ENCODE measurements at places on chromosomes 5 and 9. TPM values are rescaled to one million over a fixed set of nuclear protein-coding genes. Genes with fewer than 3 reads are reported as not detected.

DNA sequence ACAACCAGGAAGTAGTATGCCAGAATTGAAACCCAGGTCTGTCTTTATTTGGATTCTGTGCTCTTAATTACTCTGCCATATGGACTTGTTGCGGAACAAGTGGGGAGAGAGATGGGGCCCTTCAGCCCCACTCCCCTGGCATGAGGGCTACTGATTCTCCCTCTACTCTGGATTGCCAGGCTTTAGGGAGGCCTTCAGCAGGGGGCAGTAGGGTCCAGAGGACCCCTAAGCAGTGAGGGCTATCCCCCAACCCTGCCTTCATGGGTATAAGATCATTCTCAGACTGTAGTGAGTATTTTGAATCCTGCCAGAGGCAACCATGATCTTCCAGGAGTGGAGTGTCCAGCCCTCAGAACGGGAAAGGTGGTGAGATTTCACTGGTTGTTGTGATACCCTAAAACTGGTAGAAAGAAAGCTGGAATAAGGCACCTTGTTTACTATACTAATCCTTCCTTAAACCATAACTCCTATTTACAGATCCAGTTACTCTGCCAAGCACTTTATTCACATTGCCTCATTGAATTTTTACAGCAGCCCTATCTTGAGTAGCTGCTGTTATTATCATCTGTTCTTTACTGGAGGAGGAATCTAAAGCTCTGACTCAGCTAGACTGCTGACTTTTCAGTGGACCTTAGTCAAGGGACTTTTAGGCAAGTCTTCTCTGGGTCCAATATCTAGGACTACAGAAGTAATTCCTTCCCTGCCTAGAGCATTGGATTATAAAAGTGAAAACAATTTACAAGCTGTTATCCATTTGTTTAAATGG lies 31.3 kb upstream of the LARP1 start:
- no peaks in the 10 kb centered on the region for H3K27me3 ChIP-seq
- no peak overlapping the region for H3K27ac ChIP-seq
- H3K36me3 ChIP-seq = no peaks in the 10 kb centered on the region
- H3K4me1 ChIP-seq = no peaks in the 10 kb centered on the region

DNA sequence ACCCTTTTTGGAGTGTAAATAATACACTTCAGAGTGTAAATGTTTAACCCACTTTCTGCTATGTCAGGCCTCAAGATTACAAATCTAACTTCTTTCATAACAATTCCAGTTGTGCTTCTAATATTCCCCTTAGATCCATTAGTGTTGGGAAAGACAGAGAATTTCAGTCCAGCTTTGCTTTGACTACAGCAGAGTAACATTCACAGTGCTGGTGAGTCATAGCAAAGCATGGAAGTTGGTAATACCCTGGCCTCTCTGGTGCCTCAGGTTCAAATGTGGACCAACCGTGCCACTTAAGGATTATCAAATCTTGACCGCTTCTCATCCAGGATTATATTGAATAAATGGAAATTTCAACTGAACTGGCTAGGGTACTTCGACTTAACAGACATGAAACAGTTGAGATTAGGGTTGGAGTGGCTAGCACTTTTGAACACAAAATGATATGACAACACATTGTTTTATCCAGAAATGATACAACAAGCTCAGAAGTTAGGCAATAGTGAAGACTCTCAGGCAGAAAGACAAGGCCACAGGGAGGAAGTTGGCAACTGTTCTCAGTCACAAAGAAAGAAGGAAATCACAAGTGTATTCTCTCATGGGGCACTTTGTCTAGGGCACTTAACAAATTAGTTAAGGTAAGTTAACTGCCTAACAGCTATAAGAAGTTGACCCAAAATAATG lies 24.4 kb upstream of the RASA1 start:
- DNase-seq = no peak
- no peaks in the 10 kb centered on the region for H3K4me1 ChIP-seq
- H3K4me3 ChIP-seq = no peak overlapping the region
- no peaks in the 10 kb centered on the region for H3K36me3 ChIP-seq
- H3K27me3 ChIP-seq = peaks cover 4% of the 10 kb centered on the region

DNA sequence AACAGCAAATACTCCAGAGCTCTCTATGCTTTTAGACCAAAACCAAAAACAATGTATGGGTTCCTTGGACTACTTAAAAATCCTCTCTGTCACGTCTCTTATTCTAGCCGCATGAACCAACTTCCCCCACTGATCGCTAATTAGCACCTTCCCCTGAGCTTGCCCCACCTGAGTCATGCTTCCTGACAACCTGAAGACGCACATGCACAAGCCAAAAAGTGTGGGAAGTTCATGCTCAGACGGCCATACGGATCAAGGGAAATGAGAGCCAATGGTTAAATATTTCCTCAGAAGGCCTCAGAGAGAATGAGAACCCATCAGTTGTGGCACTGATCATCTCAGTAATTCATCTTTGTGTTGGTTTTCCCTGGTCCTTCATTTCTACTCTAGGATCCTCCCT lies 199.7 kb downstream of the BNC2 start:
- H3K4me3 ChIP-seq = no peak overlapping the region
- H3K36me3 ChIP-seq = no peaks in the 10 kb centered on the region
- no peaks in the 10 kb centered on the region for H3K4me1 ChIP-seq
- no peak overlapping the region for H3K27ac ChIP-seq
- H3K27me3 ChIP-seq = no peaks in the 10 kb centered on the region

DNA sequence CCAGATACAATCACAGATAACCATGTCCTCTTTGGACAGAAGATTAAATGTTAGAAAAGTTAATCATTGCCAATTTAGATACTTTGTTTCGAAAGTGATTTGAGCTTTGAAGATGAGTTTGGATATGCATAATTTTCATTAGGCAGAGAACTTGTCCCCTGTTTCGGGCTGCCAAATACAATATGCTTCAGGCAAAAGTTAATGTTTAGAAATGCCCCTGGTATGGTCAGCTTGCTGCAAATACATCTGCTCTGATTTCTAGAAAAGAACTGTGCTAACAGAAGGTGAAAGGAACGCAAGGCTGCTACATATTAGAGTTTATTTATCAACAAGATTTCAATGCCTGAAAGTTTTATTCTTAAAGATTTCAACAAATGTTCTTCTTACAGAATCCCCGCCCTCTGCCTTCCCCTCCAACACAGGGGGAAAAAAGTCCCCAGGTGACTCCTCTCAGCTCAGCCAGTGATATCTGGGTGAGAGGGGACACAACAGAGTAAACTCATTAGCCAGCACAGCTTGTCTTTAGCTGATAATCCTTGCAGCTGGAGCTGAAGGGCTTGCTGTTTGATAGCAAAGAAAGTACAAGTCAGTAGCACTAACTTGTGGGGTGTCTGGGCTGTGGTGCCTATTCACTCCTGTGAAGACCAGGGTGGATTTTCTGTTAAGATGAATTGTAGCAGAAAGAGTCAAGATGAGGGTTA lies 435.7 kb downstream of the DMAC1 start:
- no peaks in the 10 kb centered on the region for H3K27me3 ChIP-seq
- no peak for DNase-seq
- no peaks in the 10 kb centered on the region for H3K4me1 ChIP-seq
- no peak overlapping the region for H3K27ac ChIP-seq

DNA sequence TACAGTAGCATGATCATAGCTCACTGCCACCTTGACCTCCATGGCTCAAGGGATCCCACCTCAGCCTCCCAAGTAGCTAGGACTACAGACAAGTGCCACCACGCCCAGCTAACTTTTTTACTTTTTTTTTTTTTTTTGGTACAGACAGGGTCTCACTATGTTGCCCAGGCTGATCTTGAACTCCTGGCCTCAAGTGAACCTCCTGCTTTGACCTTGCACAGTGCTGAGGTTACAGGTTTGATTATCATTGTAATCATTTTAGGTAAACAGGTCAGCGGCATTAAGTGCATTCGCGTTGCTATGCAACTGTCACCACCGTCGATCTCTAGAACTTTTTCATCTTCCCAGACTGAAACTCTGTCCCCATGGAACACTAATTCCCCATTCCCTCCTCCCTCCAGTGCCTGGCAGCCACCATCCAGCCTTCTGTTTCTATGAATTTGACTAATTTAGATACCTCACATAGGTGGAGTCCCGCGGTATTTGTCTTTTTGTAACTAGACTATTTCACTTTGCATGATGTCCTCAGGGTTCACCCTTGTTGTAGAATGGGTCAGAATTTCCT lies 5.8 kb upstream of the CARD19 start:
- no peaks in the 10 kb centered on the region for H3K27me3 ChIP-seq
- no peak for DNase-seq
- peaks cover 13% of the 10 kb centered on the region for H3K4me1 ChIP-seq
- H3K36me3 ChIP-seq = peaks cover 24% of the 10 kb centered on the region
- no peak overlapping the region for H3K27ac ChIP-seq
- no peak overlapping the region for H3K4me3 ChIP-seq

- no peaks in the 10 kb centered on the region for H3K4me1 ChIP-seq
- DNase-seq = no peak
- H3K27me3 ChIP-seq = no peaks in the 10 kb centered on the region
- no peaks in the 10 kb centered on the region for H3K36me3 ChIP-seq
- H3K4me3 ChIP-seq = no peak overlapping the region
- no peak overlapping the region for H3K27ac ChIP-seq
Observed at GRCh38 chr5:158970121-158970520, 129.6 kb downstream of the EBF1 start.

GRCh38 chr5:83577036-83577636 lies 105.6 kb downstream of the VCAN start:
- H3K27ac ChIP-seq = no peak overlapping the region
- no peak overlapping the region for H3K4me3 ChIP-seq
- no peaks in the 10 kb centered on the region for H3K27me3 ChIP-seq
- H3K4me1 ChIP-seq = no peaks in the 10 kb centered on the region
- DNase-seq = no peak

Gene PCDHGA1
- 0.26 TPM for total RNA-seq

All from T-cell (primary cell).